ENCODE measurements at places on chromosomes 12 and 14.

DNA sequence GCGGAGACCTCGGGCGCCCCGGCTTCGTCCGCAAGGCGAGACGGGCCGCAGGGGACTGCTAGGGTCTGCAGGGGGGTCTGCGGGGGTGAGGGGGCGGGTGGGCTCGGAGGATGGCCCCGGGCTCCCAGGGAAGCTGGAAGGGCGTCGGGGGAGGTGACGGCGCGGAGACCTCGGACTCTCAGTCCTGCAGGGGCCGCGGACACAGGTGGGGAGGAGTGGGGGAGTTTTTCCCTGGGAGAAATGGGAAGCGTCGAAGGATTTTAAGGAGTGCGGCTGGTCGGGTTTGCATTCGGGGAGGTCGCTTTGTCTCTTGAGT is 25.9 kb downstream of the ZBTB42 start:
- DNase-seq, result no peak

- DNase-seq, result no peak
These were observed 797.1 kb downstream of the VRK1 start for GRCh38 chr14:97594306-97594705.

- DNase-seq, result no peak
These were observed 23.0 kb downstream of the ISCA2 start for GRCh38 chr14:74516451-74517160.

DNA sequence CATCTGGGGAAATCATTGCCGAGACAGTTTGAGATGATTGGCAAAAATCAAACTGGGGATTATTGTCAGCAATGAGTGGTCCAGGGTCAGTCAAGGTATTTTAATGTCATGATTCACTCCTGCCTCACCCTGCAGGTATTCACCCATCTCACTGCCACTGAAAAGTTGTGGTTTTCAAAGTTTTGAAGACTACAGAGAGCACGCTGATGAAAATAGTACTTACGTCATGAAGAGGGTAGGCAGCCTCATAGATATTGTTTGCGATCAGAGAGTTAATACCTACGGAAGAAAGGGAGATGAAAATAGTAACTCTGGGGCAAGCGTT is 138.0 kb downstream of the ANO2 start:
- no peak for DNase-seq

GRCh38 chr12:104547235-104547634 is 90.5 kb downstream of the CHST11 start:
- no peak for DNase-seq

- DNase-seq, result peak; percentile 57
These were observed 21.8 kb upstream of the SPPL3 start for GRCh38 chr12:120925740-120926563.

GRCh38 chr12:115013236-115013981 is 329.4 kb upstream of the TBX3 start:
- no peak for DNase-seq

GRCh38 chr12:94725375-94726168 is 75.2 kb upstream of the TMCC3 start:
- peak; percentile 32 for DNase-seq

- DNase-seq, result no peak
These were observed 88.8 kb downstream of the ATXN7L3B start for GRCh38 chr12:74626397-74626796.

- no peak for DNase-seq
These were observed 16.1 kb upstream of the RPLP0 start for GRCh38 chr12:120216742-120217605.

GRCh38 chr14:59200195-59200594 is 11.7 kb downstream of the DAAM1 start:
- no peak for DNase-seq

- DNase-seq, result no peak
These were observed 117.2 kb downstream of the RFLNA start for GRCh38 chr12:124411953-124412645.

- DNase-seq, result no peak
These were observed 421 bp downstream of the RTL1 start for GRCh38 chr14:100903134-100903468.

DNA sequence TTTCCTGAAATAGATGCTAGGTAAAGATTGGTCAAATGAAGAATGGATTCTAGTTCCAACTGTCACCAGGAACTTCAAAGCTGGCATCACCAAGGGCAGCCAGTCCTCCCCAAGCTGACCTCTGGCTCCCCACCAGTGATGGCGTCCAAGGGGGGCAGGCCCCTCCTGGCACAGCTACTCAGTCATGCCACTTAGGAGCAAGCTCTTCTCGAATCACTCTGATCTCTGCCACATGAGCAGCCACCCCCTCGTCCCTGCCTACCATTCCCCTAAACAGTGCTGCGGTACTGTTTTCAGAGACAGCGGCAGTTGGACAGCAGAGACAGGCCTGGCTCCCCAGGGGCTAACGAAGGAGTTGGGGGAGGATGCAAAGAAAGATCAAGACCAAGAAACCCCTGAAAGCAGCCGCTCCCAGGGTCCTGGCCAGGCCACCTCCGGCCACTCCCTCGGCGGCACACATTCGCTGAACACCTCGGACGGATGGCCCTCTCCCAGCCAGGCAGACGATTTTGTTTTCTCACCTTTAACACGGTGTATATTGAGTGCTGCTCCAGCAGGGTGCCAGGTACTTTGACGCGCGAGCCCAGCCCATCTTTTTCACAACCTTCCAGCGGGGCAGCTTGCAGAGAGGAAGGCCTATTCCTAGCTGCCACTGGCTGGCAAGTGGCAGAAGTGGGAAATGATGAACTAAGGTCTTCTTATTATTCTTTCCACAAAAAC is 47.4 kb downstream of the ARL6IP4 start:
- peak; percentile 41 for DNase-seq

GRCh38 chr14:99633141-99633540 is 11.8 kb upstream of the HHIPL1 start:
- DNase-seq, result no peak

DNA sequence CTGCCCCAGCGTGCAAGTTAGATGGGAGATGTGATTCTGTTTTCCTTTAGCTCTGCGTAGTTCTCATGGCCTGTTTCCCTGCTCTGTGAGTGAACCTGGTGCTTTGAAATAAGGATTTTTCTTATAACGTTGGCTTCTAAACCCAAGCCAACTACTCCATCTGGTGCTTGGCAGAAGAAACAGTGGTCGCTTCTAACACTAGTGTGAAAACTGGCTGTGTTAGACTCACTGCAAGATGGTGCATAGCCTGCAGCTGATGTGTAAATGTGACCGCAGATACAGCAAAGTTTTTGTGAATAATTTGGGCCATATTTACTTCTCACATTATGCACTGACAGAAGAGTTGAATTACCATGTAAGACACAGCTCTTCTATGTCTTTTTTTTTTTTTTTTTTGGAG is 12.2 kb downstream of the GTF2H3 start:
- no peak for DNase-seq

DNA sequence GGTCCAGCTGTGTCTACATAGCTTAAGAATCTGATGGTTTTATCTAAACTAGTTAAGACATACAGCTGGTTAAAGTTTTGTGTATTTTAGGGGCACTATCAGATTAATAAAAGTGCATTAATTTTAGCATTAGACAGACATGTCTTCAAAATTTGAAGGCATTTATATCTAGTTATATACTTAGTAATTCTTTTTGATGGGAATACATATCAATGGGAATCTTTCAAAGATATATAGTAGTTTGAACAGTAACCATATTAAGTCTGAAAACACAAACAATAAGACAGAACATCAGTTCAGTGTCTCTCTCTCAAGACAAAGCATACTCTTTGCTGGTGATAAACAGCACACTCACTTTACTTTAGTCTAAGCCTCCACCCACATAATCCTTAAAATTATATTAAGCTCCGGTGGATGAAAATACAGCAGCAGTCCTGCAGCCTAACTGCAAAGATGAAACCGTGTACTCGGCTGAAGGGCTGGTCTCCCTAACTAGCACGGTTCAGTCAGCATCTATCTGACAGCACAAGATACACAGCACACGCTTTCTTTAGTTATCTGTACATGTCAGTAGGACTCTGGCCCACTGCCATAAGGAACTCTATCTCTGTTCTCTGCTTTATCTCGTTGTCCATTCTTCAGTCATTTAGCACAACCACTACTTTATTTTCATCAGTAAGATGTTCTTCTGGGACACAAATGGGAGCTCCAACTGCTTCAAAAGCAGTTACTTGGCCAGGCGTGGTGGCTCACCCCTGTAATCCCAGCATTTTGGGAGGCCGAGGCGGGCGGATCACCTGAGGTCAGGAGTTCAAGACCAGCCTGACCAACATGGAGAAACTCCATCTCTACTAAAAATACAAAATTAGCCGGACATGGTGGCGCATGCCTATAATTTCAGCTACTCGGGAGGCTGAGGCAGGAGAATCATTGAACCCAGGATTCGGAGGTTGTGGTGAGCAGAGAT is 80.5 kb downstream of the MED13L start:
- no peak for DNase-seq

DNA sequence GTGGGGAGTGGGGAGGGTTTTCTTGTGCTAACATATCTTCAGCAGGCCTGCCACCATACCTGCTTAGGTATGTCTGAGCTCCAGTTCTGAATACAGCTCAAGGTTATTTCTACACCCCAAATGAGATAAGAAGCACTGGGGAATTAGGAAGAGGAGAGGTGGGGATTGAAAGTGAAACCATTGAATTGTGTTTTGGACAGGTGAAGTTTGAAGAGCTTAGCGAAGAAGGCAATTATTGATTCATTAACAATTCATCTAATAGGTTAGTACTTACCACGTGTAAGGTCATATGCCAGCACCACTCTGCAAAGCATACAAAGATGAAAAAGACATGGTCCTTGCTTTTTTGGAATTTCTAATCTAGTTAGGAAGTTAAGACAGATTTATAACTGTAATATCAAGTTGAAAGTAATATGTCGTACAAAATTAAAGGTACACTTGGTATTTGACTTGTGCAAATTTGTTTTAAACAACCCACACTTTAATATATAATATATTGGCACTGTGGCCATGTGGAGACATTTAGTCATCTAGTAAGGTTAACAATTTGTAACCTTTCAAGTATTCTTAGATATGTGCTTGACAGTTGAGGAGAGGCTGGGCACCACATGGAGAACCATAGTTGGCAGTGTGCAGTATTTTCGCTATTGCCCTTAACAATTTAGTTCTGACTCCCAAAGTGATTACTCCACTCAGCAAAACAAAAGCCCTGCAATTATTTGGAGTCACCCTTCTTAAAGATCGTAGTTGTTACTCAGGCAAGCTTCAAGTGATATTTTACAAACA is 3.6 kb downstream of the SMCO3 start:
- no peak for DNase-seq

DNA sequence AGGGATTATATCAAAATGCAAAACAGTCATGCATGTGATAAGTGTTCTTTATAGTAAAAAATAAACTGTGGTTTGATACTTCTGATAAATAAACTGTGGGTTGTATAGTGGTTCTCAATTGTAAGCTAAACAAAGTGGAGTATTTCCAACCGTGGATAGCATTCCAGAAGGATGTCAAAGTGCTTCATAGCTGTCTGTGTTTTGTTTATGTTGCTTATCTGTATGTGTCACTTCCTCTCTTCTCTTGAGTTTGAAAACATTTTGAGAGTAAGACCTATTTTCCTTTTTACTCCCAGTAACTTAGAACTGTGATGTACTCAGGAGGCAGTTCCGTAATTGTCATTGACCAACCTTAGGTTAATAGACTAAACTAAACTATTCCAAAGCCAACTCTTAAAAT is 415.8 kb downstream of the TMTC2 start:
- DNase-seq, result no peak

DNA sequence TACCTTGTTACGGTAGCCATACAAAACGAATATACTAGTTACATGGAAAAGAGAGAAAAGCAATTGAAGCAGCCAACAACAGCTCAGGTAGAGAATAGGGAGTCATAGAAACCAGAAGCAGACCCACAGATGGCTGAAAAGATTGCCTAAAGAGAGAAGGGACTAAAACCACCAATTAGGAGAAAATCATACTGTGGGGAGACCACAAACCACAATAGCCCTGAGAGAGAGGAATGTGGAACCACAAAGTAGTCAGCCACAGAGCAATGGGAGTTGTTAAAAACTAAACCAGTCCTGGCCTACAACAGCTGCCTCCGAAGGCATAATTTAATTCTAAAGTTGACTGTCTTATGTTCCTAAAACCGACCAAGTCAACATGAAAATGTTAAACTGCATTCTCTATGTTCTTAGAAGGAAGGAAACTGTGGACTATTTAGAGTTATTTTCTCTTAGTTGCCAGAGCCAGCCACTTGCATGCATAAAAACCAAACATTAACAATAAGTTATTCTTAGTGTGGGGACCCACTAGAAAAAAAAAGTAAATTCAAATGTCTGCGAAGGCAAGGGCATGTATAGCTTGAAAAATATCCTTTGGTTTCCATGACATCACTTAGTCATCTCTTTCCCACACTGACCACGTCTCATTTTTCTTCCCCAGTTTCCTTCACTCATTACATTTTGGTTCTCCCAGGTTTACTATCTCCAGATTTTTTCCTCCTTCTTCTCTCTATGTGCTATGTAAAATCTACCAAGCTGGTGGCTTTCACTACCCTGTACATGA is 398.1 kb downstream of the NOVA1 start:
- DNase-seq, result no peak

- DNase-seq, result peak; percentile 34
These were observed 45.3 kb upstream of the MBIP start for GRCh38 chr14:36365766-36366165.

DNA sequence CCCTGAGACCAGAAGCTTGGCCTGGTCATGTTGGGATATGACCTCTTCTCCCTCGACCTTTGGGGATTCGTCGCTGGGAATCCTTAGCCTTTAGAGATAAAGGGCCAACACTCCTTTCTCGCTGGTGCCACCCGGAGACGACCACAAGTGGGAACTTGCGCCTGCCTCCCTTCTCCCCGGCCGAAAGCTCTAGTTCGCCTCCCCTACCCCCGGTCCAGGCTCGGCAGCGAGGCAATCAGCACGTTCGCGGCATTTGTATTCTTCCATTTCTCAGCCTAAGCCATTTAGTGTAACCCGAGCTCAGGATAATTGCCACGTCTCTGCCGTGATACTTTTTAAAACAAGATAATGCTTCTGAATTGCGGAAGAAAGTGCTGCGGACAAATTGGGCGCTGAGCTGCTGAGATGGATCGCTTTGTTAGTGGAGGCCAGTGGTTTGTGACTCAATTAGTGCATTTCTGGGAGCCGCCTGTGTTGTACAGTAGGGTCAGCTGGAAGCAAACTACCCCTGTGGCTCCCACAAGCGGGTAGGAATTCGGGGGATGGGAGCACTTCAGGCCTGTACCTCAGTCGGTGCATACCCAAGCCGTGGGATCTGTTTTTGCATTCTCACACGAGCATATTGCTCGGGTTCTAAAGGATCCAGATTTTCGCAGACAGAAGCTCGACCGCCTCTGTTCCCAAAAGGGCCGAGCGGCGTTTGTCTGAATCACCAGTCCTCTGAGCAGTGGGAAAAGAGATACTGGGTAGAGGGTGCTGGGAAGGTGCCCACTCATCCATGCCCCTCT is 6.8 kb upstream of the SIX1 start:
- peak; percentile 25 for DNase-seq

Measured in NCI-H510A treated with DMSO at 0.1 percent for 48 hours (cell line).